ENCODE measurements at places on chromosomes 1 and 21.

- peak; percentile 31 for DNase-seq
Measured at GRCh38 chr1:248841702-248842395, 3.8 kb downstream of the ZNF672 start.

DNA sequence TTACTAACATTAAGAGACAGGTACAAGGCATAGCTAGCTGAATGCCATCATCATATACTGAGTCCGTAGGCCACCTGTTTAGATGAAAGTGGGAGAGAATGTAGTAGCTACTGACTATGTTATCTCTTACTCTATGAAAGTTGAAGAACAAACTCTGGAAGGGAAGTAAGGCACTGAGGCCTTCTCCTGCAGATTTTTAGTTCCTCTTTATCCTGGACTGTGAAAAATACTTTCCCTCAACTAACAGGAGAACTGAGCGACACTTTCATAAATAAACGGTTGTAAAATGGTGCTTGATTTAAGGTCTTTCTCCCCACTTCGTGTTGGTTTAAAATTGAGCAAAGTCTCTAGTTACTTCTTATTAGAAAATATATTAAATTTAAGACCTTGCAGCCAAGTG, 101.9 kb downstream of the FNBP1L start:
- DNase-seq = no peak

DNA sequence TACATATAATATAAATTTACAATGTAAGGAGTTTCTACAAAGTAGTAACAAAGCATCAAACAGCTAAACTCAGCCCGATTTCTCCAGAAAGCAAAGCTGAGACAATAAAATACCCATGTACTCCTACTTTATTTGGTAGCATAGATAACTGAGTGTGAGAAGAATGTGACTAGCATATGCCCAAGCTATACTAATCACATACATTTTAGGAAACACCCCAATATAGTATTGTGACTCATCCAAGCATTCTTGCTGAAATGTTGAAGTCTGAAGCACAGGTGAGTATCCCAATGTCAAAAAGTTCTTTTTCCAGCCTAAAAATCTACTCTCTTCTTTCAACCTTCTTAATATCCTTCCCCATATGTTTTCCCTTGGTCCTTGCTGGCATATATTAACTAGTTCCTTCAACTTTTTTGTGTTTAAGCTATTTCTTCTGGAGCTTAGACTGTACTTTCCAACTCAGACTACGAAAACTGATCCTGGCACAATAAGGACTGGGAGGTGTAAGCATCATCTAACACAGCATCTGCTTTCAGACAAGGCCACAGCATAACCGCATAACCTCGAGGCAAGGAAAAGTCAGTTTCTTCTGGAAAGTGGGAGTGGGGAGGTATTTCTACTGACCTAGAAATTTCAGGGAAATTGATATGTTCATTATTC, 163.0 kb upstream of the RNPC3 start:
- DNase-seq = no peak

DNA sequence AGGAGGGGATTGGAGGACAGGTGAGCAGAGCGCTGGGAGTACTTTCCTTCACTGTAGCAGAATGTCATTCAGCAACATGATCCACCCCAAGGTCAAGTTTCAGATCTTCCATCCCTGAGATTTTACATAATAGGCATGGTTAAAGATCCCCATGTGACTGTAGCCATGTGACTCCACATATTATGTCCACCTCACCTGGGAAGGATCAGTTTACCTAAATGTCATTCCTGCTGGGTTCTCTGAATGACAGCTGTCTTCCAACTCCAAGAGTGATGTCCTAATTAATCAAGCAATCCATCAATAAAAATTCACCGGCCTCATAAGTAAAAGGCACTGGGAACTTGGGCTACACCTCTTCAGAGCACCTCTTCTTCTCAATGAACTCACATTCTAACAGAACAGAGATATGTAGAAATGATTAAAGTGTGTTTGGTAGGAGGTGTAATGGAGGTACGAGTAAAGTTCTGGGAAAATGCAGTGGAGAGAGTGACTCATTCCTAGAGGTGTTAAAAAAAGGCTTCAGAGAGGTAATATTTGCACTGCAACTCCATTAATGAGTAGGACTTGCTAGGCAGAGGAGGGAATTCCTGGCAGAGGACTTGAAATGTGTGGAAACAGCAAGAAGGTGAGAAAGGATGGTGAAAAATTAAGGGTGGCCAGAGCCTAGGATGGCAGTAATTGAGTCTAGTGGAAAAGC, 22.2 kb upstream of the MAPKAPK2 start:
- DNase-seq = no peak

All from NCI-H524 (cell line).